ENCODE measurements at places on chromosomes 16 and 17. TPM values are rescaled to one million over a fixed set of nuclear protein-coding genes. Genes with fewer than 3 reads are reported as not detected.

Gene KRTAP4-9
- not detected for total RNA-seq

Gene SGF29
- total RNA-seq = 21.3 TPM

Gene FBXL16
- total RNA-seq = 1.5 TPM

Gene ABCA10
- total RNA-seq = 0.22 TPM

Gene HOXB6
- total RNA-seq = 6.1 TPM

Gene CDH8
- total RNA-seq = 0.47 TPM

Gene MILR1
- total RNA-seq = 1.9 TPM

Gene APOBR
- 0.05 TPM for total RNA-seq

Gene RFWD3
- 45.4 TPM for total RNA-seq

Gene CIBAR2
- total RNA-seq = not detected

Gene AXIN2
- total RNA-seq = 1.9 TPM

Gene KCNJ2
- 0.15 TPM for total RNA-seq

Gene CAPNS2
- total RNA-seq = not detected

Gene LCAT
- 10.9 TPM for total RNA-seq

Gene TLCD3A
- 58.1 TPM for total RNA-seq

Gene MYH13
- not detected for total RNA-seq

Gene NACA2
- total RNA-seq = not detected

Gene NPIPA8
- total RNA-seq = 0.87 TPM

Gene CSHL1
- not detected for total RNA-seq

Gene PTX4
- not detected for total RNA-seq

Gene CFAP20
- total RNA-seq = 55.5 TPM

Gene KRTAP17-1
- total RNA-seq = not detected

Gene ANKFY1
- total RNA-seq = 38.1 TPM

Gene CD300E
- total RNA-seq = not detected

Gene EFTUD2
- total RNA-seq = 184 TPM

Gene PRR35
- total RNA-seq = 0.05 TPM

Gene VMO1
- 1.3 TPM for total RNA-seq

All from A549 treated with DMSO at 1 μM for 4 hours (cell line).